ENCODE measurements at places on chromosomes 3 and 15. TPM values are rescaled to one million over a fixed set of nuclear protein-coding genes. Genes with fewer than 3 reads are reported as not detected.

Gene GOLGA8G
- not detected for total RNA-seq

Gene TAGLN3
- not detected for total RNA-seq

Gene CAMK2N2
- total RNA-seq: 1.6 TPM

Gene ARHGAP31
- total RNA-seq: 4.7 TPM

Gene CEMIP
- total RNA-seq: 18.1 TPM

Gene CSK
- total RNA-seq: 29.8 TPM

Gene PPP1R14D
- not detected for total RNA-seq

Gene P2RY14
- 0.05 TPM for total RNA-seq

Gene PLA2G4B
- 0.57 TPM for total RNA-seq

Data from A172 (cell line).